CD4-positive, alpha-beta T cell treated with Interleukin-21 for 1 hour (primary cell): ENCODE measurements at places on chromosomes 7 and 10.

DNA sequence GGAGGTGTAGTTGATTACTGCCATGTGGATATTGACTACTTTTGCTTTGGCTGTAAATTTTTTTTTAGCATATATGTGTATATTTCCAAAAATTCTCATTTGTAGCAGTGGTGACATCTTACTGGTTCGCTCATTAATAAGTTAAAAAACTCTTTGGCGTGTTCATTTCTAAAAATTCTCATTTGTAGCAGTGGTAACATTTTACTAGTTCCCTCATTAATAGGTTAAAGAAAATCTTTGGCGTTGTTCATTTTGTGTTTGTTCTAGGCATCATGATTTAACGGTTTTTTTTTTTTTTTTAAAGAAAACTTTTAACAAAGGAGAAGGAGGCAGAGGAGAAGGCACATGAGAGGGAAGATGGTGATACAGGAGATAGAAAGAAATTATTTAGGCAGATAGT is 45.9 kb upstream of the CACNB2 start:
- DNase-seq, result no peak

- DNase-seq, result peak; percentile 47
Measured at GRCh38 chr7:76051840-76052239, 3.9 kb downstream of the MDH2 start.

GRCh38 chr10:13316635-13317311 is 16.9 kb upstream of the PHYH start:
- no peak for DNase-seq

DNA sequence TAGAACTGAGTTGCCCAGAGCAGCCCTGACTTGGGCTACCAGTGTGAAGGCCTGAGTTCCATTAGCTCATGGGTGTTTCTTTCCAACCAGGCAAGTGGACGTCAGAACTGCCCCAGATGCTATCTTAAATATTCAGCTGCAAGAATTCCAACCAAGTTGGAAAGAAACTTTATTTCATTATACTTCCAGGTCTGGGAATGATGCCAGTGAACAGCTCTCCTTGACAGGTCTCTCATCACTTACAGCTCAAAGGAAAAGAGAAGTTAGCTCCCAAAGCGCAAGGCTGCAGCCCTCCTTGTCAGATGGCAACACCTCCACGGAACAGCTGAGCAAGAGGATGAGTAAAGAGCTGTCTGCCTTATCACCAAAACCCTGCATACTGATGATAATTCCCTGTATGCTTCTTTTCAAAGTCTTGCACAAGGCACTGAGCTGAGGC is 255.5 kb upstream of the AOAH start:
- DNase-seq, result no peak

- DNase-seq, result no peak
Measured at GRCh38 chr10:48548531-48549135, 56.2 kb downstream of the ARHGAP22 start.
